Heart right ventricle (tissue), 16 donors: ENCODE measurements at places on chromosomes 6 and 20.

DNA sequence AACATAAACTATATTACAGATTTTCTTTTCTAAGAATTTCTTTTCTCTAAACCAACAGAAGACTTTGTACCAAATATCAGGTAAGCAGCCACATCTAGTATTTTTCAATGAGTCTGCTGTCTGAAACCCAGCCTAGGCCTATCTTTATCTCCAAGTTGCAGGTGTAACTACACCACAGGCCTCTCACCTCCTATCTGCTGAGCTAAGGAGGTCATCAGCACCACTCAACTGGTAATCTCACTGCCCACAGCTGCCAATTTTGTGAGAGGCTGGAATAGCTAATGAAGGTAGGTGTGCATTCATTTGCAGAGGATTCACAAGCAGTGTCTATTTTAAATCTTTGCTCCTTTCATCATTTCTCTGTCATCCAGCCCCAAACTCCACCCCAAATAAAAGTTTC lies 584.8 kb downstream of the HDGFL1 start:
- no peak for DNase-seq

DNA sequence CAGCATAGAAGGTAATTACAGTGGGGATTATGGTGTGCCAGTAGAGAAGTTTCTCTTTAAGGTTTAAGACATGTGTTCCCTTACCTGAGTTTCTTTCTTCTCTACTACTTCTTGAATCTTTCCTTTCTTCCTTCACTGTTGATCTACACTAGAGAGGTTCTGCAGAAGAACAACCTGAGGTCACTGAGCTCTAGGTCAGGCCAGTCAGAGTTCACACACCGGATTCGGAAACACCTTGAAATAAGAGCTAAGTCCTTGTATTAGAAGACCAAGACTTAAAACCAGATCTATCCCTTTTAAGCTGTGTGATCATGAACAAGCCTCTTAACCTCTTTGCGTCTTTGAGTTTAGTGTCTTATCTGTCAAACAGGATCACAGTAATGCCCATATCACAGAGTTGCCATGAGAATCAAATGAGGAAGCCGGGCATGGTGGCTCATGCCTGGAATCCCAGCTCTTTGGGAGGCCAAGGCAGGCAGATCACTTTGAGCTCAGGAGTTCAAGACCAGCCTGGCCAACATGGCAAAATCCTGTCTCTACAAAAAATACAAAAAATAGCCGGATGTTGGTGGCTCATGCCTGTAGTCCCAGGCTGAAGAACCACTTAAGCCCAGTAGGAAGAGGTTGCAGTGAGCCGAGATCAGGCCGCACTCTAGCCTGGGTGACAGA lies 22.0 kb upstream of the TGM3 start:
- no peak for DNase-seq

- DNase-seq = no peak
Measured at GRCh38 chr20:33076662-33077372, 2.6 kb upstream of the BPIFB4 start.

DNA sequence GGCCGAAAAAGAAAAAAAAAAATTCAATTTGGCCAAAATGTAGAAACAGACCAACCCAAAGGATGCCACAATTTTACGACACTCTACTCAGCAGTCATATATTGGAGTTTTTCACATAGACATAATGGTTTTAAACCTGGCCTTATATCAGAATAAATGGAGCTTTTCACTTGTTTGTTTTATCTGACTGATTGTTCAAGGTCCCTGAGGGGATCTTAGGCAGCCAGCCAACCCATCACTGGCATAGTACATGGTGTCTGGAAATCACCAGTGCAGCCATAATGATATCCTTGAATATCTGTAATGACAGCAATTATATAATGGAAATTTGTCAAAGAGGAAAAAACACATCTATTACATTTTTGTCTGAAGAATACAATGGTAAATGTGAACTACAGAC lies 96.9 kb downstream of the PRSS35 start:
- no peak for DNase-seq

- DNase-seq = no peak
Measured at GRCh38 chr6:163381118-163381756, 33.3 kb upstream of the QKI start.

DNA sequence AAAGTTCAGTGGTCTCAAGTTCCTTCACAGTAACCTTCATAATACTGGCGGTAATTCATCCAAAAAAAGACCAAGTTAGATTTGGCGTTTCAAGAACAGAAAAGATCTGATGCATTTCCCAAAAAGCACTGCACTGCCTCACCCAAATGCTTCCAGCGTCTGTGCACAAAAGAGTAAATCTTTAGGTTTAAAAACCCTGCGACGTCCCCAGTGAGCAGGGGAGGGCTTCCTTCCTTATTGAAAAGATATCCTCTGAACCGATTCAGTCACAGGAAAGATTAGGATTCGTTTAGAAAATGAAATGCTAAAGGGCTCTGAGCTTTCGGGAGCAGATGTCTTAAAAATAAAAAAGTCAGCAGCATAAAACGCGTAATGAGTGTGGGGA lies 654 bp downstream of the TBC1D7 start:
- no peak for DNase-seq

DNA sequence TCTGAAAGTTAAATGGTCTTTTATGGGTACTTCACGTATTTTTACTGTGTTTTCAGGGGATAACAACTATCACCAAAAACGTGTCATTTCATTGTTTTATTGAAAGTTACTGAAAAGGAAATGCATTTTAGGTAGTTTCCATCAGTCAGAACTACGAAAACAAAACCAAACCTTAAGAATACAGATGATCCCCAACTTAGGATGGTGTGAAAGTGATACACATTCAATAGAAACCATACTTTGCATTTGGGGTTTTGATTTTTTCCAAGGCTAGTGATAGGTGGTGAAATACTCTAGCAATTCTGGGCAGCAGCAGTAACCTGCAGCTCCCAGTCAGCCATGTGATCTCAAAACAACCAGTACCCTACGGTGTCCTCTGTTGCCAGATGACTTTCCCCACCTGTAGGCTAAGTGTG lies 25.9 kb upstream of the EFHC1 start:
- no peak for DNase-seq

- DNase-seq = no peak
Measured at GRCh38 chr6:26306232-26306631, 58.8 kb upstream of the BTN3A2 start.

DNA sequence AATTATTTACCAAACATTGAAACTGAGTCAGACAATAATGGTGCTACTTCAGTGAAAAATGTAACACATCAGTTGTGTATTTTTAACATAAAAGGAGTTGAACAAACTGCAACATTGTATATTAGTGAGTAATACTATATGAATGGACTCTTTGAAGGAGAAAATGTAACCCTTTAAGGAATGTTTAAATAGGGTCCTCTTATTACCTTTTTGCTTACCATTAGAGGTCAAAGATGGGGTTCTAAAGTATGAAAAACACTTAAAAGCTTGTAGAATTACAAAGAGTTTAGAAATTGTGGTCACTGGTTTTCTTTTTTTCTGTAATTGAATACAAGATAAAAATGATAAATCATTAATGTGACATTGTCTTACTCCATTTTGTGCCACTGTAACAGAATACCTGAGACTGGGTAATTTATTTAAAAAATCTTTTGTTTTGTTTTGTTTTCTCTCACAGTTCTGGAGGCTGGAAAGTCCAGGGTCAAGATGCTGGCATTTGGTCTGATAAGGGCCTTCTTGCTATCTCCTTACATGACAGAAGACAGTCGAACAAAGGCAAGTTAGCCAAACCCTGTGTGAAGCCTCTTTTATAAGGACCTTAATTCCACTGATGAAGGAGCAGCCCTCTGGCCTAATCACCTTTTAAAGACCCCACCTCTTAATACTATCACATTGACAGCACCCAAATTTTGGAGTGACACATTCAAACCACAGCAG lies 43.2 kb downstream of the SESN1 start:
- no peak for DNase-seq

DNA sequence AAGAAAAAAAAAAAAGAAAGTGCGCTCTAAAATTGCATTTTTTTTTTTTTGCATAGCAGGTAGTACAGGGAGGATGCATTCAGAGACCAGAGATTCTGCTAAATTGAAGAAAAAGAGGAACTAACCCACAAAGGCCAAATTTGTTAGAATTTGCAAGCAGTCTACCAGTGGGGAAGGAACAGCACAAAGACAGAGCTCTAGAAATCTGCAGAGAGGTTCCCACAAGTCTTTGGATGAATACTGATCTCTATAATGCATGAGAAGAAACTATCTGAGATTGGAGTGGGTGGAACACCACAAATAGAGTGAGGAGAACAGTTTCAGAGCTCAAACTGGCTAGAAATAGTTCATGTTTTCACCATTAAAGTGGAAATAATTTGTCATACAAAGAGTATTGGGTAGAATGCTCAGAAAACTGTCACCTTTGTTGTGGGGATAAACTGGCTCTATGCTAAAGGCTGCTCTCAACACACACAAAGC lies 79.6 kb upstream of the AHI1 start:
- no peak for DNase-seq

DNA sequence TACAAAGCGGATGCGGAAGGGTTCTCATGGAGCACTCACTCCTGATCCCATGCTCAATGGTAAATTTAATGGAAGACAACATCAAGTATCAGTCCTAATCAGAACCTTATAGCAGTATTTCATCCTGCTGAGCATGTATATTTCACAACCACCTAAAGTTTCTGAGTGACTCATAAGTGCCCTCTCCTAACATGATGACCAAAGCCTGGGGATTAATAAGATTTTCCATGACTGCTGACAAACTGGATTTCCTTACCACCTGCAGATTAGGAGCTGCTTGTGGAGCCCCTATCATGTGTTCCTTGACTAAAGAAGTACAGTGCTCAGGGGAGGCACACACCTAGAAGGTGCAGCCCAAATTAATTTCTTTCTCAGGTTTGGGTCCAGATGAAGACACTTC lies 112.8 kb downstream of the INSM1 start:
- DNase-seq = no peak

DNA sequence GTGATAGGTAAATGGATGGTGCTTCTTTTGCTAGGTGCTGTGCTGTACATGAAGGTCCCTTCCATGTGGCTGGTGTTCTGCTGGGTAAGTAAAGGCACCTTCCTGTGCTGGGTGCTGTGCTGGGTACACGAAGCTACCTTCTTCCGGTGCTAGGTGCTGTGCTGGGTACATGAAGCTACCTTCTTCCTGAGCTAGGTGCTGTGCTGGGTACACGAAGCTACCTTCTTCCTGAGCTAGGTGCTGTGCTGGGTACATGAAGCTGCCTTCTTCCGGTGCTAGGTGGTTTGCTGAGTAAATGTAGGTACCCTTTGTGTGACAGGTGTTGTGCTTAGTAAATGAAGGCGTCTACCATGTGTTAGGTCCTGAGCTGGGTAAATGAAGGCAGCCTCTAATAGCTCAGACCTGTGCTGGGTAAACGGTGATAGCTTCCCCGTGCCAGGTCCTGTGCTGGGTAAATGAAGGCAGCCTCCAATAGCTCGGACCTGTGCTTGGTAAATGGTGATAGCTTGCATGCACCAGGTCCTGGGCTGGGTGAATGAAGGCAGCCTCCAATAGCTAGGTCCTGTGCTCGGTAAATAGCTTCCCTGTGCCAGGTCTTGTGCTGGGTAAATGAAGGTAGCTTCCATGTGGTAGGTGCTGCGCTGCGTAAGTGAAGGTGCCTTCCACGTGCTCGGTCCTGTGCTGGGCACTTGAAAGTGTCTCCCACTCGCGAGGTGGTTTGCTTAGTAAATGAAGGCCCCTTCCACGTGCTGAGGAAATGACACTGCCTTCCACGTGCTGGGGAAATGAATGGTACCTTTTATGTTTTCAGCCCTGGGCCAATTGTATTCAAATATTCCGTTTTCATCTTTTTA lies 115.5 kb downstream of the ERMARD start:
- no peak for DNase-seq

GRCh38 chr6:43175676-43176422 lies 4.8 kb downstream of the SRF start:
- no peak for DNase-seq

DNA sequence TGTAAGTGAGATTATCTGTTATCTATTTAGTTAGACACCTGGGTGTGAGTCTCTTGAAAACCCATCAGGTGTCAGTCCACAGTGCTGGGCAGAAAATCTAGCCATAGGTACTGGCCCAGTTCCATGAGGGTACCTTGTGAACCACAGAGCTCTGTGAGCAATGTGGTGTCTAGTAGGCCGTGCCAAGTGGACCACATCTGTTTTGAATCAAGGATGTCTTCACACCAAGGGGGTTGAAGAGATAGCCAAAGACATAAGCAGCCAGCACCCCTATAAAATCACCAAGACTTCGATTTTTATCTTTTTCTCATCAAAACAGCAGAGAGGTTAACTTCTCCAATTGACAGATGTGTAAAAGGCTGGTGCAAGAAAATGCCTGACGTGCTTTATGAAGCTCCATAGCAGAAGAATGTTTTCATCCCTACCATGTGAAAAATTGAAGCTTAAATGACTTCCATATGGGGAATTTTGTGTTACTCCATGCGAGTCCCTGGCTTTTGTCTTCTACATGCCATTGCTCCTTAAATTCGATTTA lies 368.7 kb downstream of the HAO1 start:
- no peak for DNase-seq

DNA sequence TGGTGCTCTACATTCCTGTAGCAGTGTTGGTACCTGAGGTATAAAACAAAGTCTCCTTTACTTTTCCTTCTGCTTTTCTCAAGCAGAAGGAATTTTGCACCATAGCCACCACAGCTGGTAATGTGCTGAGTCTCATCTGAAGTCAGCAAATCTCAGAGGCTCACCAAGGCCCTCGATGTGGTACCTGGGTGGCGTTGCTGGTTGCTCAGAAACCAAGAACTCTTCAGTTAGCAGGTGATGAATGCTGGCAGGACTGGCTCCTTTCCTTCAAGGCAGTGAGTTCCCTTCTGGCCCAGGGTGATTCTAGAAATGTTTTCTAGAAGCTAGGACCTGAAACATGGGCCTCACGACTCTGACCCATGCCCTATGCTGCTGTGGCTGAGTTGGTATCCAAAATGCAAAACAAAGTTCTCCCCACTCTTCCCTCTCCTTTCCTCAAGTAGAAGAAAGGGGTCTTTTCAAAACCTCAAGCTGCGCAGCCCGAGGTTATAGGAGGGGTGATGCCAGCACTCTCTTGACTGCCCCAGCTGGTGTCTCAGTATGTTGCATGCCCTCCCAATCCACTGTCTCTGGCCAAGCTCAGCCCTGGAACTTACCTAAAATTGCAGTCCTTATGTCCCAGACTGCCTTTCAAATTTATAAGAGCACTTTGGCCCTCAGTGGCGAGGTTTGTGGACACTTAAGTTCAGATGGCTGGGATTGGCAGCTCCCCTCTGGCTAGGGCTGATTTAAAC lies 592.3 kb downstream of the FRK start:
- DNase-seq = no peak

DNA sequence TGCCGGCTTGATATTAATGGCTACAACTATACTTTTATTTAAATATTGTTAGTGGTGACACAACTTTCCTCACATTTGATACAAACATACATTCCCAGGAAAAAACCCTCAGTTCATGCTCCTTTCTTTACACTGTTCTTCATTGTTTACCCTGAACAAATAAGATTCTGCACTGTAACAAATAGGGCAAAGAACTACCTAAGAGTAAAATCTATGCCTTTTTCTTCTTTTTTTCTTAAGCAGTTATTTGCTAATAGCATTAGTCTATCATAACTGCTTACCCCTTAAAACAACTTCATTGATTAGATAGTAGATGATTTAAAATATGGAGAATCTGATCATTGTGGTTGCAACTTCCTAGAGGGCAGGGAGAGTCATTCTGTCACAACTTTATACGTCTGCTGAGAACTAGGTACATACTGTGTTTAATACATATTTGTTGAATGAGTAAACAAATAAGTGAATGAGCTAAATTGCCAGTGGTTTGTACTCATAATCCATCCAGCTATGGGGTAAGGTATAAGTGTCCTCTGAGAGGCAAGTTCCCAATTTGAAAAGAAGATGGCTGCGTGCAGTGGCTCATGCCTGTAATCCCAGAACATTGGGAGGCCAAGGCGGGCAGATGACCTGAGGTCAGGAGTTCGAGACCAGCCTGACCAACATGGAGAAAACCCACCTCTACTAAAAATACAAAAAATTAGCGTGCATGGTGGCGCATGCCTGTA lies 161.0 kb downstream of the CDK19 start:
- no peak for DNase-seq
